NCI-H524 treated with DMSO at 0.1 percent for 48 hours (cell line): ENCODE measurements at places on chromosomes 6 and 20.

DNA sequence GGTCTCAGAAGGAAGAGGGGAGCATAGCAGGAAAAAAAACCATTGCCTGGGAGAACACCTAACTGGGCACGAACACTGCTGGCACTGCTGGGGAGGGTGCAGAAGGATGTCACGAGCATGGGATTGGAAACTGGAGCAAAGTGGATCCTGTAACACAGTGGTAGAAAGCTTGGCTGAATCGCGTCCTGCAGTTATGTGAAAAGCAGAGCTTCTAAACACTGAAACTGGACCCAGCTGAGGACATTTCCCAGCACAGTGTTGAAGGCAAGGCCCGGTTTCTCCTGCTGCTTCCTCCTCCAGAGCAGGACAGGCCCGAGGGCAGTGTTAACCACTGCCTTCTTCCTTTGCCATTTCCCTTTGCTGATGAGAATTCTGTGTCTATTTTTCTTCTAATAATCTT lies 6.7 kb downstream of the APMAP start:
- DNase-seq, result no peak

- no peak for DNase-seq
Measured at GRCh38 chr6:112360498-112360897, 13.4 kb downstream of the RFPL4B start.

DNA sequence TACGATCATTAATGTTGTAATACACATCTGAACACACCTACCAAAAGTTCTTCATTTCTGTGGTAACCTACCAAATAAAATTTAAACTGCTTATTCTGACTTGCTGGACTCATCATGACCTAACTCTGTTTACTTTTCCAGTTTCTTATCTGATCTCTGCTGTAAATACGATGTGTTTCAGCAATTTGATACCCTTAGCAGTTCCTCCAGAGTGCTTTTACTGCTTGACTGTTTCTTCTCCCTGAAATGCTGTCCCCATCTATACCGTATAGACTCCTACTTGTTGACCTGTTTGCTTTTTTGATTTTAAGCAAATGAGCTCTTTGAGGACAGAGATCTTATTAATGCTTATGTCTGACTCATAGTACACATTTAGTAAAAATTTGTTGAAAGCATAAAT lies 119.5 kb downstream of the SCAF8 start:
- DNase-seq, result no peak

DNA sequence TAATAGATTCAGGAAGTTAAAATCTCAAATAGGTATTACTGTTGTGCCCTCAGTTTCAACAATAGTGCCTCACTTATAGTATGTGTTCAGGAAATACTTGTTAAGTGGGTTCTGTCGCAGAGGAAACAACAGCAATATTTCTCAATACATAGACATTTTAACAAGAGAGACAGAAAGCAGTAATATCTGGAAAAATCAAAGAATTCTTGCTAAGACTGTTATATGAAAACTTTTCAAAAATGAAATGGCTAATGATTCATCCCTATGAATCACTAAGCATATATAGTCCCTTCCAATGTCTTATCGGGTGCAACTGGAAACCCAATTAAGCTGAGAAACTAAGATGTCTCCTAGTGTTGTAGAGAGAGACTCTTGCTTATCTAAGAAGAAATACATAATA lies 668.9 kb downstream of the TFAP2A start:
- DNase-seq, result no peak

DNA sequence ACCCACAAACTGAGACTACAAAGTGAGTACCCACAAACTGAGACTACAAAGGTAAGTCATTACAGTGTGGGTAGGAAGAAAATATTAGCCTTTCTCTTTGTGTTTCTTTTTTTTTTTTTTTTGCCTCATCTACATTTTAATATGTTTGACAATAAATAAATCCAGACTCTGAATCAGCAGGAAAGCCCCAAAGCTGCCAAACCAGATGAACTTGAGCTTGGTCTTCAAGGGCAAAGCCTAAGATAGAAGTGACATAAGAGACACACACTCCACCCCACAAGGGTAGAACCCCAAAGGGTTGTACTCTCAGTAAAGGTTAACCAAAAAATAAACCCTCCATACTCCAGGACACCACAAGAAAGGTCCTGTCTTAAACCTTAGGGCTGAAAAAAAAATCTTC lies 326.8 kb upstream of the ARID1B start:
- no peak for DNase-seq

DNA sequence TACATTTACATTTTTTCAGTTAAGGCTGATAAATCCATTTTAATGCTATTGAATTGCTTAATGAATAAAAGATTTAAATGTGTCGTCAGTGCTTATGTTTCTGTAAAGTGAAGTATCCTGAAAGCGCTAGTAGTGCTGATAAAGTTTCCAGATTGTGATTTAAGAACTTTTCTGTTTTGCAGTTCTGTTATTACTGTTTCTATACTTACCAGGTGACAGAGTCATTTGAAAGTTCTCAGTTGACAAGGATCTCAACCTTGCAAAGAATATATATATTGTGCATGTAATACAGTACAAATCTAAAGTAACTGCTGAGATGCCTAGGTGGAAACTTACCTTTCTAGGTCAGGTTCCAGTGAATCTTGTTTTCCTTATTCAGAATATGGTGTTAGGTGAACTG lies 201.8 kb downstream of the ARID1B start:
- no peak for DNase-seq

- no peak for DNase-seq
Measured at GRCh38 chr6:155188707-155189496, 74.9 kb upstream of the CLDN20 start.
